Caki2 (cell line): ENCODE measurements at places on chromosomes 11 and 22.

DNA sequence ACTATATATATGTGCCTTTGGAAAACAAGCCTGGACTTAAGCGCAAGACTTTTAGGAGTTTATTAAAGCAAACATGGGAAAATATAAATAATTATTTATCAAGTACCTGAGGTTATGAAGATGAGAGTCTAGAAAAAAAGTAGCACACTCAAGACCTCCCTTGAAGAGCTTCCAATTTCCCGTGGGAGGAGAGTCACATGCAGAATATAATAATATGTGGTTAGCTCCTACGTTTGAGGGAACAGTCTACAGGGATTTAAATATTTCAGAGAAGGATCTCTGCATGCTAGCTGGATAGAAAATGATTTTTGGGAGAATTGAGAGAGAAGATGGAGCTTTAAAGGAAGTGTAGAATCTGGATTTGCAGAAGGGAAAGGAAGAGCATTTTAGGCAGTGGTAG is 183.8 kb downstream of the SWAP70 start:
- DNase-seq = no peak

- no peak for DNase-seq
These were observed 47.3 kb downstream of the PRR5L start for GRCh38 chr11:36343436-36343835.

- no peak for DNase-seq
These were observed 299.0 kb upstream of the CADM1 start for GRCh38 chr11:115803073-115803740.

GRCh38 chr11:107991868-107992414 is 16.8 kb upstream of the CUL5 start:
- DNase-seq = no peak

- DNase-seq = no peak
These were observed 5.2 kb downstream of the CRTAM start for GRCh38 chr11:122843281-122844141.

- DNase-seq = no peak
These were observed 5.0 kb downstream of the ARHGAP42 start for GRCh38 chr11:100691896-100692653.

DNA sequence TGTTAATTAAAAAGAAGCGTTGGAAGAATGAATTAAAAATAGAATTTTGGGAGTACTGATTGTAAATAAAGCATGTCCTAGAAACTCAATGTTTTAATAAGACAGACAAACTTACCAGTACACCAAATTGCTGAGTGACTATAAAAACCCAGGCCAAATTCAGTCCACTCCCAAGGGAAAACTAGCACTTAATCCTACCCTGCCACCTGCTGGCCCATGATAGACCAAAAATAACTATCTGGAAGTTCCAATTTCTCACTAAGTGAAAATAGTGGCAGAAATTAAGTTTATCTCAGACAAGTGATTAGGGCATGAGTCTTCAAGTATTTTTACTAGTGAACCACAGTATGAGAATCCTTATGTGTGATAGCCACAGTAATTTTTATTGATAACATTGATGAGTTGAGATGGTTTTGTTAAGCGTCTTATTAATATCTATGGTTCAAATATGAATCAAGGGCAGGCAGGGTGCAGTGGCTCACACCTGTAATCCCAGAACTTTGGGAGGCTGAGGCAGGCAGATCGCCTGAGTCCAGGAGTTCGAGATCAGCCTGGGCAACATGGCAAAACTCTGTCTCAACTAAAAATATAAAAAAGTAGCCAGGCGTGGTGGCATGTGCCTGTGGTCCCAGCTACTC is 9.8 kb upstream of the DDX10 start:
- DNase-seq = peak; percentile 30

GRCh38 chr22:27983361-27983791 is 64.3 kb upstream of the PITPNB start:
- DNase-seq = no peak

- DNase-seq = no peak
These were observed 80.1 kb upstream of the CD44 start for GRCh38 chr11:35058669-35059434.

DNA sequence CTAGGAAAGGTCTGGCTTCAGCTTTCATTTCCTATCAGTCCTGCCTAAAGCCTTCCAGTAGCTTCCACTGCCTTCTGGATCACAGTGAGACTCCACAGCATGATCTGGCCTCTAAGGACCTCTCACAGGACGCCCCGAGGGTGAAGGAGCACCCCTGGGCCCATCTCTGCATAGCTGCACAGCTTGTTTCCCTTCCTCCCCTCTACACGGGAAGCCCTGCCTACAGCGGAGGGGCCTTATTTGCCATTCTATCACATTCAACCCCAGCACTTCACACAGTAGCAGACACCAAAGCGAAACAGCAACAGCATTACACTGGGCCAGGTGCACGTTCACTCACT is 162.3 kb upstream of the GRK3 start:
- DNase-seq = no peak

DNA sequence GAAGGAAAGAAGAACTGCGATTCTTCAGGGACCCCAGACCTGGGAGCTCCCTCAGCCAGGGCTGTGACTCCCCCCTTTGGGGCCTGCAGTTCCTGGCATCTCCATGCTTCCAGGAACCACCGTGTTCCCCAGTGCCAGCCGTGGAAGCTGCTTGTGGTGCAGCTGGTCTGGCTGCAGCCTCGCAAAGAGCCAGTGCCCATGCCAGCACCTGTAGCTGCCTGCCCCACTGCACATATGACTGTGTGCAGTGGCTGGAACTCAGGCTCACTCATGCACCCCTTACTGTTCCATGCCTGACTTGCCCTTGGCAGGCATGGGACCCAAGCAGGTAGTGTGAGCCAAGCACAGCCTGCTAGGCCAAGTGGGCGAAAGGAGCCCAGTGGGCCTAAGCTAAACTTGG is 401.3 kb downstream of the LRRC4C start:
- DNase-seq = no peak

DNA sequence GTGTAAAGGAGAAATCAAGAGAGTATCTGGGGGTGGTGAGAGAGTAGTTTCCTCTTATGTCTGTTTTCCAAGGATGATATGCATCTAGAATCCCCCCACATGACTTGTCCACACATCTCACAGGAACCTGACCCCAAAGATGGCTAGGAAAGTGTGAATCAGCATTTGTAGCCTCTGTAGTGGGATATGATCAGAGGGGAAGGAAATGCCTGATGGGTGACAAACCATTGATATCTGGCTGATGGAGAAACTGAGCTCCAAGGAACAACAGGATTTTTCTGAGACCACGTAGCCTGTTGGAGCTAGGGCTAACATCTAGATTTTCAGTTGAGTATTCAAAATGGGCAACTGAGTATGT is 369.4 kb downstream of the DDX10 start:
- DNase-seq = no peak

DNA sequence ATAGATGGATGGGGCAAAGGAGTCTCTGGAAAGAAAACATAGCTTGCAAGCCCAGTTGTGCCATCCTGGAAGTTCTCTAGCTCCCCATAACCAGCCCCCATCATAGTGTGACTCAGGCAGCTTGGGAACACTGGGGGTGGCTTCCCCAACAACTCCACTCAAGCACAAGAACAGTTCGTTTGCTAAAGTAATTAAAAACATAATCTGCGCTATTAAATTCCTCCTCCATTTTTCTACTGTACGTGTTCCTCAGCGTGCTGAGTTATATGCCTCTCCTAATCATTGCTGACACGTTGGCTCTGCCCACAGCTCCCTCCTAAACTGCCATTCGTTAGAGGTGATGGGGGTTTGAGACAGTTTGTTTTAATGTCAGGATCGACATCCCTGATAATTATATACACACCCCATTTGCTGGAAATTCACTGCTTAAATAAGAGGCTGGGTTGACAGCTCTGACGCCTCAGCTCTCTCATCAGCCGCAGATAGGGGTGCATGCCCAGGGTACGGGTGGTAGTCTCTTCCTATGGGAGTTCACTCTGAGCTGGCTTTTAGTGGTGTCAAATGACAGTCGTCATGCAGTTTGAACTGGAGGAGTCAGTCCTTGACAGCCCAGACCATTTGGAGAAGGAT is 59.5 kb upstream of the SEZ6L start:
- no peak for DNase-seq
